ENCODE measurements at places on chromosomes 4 and X.

- DNase-seq, result no peak
- H3K27me3 ChIP-seq, result no peaks in the 10 kb centered on the region
- H3K36me3 ChIP-seq, result no peaks in the 10 kb centered on the region
Observed at GRCh38 chr4:156584100-156584499, 387.5 kb downstream of the PDGFC start.

GRCh38 chr4:159401226-159401712, 298.4 kb downstream of the RAPGEF2 start:
- no peaks in the 10 kb centered on the region for H3K27me3 ChIP-seq
- no peaks in the 10 kb centered on the region for H3K4me1 ChIP-seq
- no peak for DNase-seq
- no peaks in the 10 kb centered on the region for H3K36me3 ChIP-seq
- no peak overlapping the region for H3K27ac ChIP-seq

- H3K4me1 ChIP-seq, result no peaks in the 10 kb centered on the region
- DNase-seq, result no peak
- no peak overlapping the region for H3K4me3 ChIP-seq
- H3K27me3 ChIP-seq, result no peaks in the 10 kb centered on the region
- H3K27ac ChIP-seq, result no peak overlapping the region
Observed at GRCh38 chrX:116276261-116276660, 105.7 kb downstream of the AGTR2 start.

- no peaks in the 10 kb centered on the region for H3K27me3 ChIP-seq
- H3K4me1 ChIP-seq, result no peaks in the 10 kb centered on the region
- H3K4me3 ChIP-seq, result no peak overlapping the region
Observed at GRCh38 chr4:81282131-81282530, 67.1 kb upstream of the PRKG2 start.

DNA sequence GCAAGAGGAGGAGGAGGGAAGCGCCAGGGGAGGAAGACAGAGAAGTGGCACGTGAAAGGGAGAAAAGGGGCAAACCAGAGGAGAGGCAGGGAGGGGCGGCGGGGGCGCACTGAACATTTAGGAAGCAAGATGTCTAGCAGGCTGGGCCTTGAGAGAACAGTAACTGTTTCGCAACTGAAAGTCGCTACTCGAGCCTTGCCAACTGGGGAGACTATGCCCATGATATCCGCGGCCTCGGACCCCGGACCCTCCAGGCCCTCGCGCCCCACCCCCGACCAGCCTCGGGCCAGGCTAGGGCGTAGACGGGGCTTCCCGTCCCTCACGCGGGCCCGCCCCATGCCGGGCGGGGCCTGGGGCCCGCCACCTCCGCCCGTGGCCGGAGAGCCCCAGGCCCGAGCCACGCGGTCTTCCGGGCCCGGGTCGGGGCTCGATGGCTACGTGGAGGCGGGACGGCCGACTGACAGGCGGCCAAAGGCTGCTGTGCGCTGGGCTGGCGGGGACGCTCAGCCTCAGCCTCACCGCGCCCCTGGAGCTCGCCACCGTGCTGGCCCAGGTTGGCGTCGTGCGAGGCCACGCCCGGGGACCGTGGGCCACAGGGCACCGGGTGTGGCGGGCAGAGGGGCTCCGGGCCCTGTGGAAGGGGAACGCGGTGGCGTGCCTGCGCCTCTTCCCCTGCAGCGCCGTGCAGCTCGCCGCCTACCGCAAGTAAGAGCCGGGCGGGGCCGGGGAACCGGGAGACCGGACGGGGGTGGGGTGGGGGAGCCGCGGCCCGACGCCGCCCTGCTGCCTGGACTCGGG, at the start of gene SLC25A43:
Gene SLC25A43, plus strand, starts transcription at position 363 of the 798 bp plus-strand sequence. Its CDS starts 68 bp downstream, at position 431.
- no peaks in the 10 kb centered on the region for H3K27me3 ChIP-seq
- H3K4me1 ChIP-seq, result no peaks in the 10 kb centered on the region
- DNase-seq, result peak; percentile 0
- no peaks in the 10 kb centered on the region for H3K36me3 ChIP-seq
- peak within 1 kb of the TSS; percentile 58 for H3K27ac ChIP-seq
- peak within 1 kb of the TSS; percentile 40 for H3K4me3 ChIP-seq

- H3K4me1 ChIP-seq, result peaks cover 6% of the 10 kb centered on the region
- H3K36me3 ChIP-seq, result no peaks in the 10 kb centered on the region
- peaks cover 29% of the 10 kb centered on the region for H3K27me3 ChIP-seq
- DNase-seq, result no peak
- no peak overlapping the region for H3K4me3 ChIP-seq
- H3K27ac ChIP-seq, result no peak overlapping the region
Observed at GRCh38 chr4:7193030-7193958, 956 bp downstream of the SORCS2 start.

- H3K4me1 ChIP-seq, result no peaks in the 10 kb centered on the region
- no peak overlapping the region for H3K27ac ChIP-seq
- H3K27me3 ChIP-seq, result no peaks in the 10 kb centered on the region
- H3K4me3 ChIP-seq, result no peak overlapping the region
Observed at GRCh38 chr4:57374866-57375595, 264.8 kb upstream of the IGFBP7 start.

- no peaks in the 10 kb centered on the region for H3K36me3 ChIP-seq
- no peak for DNase-seq
- no peak overlapping the region for H3K4me3 ChIP-seq
- H3K4me1 ChIP-seq, result no peaks in the 10 kb centered on the region
- H3K27ac ChIP-seq, result no peak overlapping the region
Observed at GRCh38 chr4:48243887-48244286, 25.8 kb downstream of the TEC start.

DNA sequence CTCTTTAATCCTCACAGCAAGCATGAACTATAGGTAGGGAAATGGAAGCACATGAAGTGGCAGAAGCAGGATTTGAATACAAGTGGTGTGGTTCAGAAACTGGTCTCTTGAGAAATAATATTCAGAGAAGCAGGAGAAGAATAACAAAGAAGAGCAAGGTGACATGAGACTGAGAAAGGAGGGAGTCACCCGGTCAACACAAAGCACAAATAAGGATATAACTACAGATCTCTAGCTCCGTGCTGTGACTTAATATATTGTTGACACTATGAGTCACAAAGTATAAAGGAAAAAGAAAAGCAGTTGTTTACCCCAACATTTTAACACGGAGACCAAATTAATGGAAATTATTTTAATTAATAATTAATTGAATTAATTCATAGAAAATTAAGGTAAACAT, 204.5 kb downstream of the CPE start:
- H3K4me1 ChIP-seq, result no peaks in the 10 kb centered on the region
- no peaks in the 10 kb centered on the region for H3K36me3 ChIP-seq
- H3K27me3 ChIP-seq, result no peaks in the 10 kb centered on the region
- no peak for DNase-seq

DNA sequence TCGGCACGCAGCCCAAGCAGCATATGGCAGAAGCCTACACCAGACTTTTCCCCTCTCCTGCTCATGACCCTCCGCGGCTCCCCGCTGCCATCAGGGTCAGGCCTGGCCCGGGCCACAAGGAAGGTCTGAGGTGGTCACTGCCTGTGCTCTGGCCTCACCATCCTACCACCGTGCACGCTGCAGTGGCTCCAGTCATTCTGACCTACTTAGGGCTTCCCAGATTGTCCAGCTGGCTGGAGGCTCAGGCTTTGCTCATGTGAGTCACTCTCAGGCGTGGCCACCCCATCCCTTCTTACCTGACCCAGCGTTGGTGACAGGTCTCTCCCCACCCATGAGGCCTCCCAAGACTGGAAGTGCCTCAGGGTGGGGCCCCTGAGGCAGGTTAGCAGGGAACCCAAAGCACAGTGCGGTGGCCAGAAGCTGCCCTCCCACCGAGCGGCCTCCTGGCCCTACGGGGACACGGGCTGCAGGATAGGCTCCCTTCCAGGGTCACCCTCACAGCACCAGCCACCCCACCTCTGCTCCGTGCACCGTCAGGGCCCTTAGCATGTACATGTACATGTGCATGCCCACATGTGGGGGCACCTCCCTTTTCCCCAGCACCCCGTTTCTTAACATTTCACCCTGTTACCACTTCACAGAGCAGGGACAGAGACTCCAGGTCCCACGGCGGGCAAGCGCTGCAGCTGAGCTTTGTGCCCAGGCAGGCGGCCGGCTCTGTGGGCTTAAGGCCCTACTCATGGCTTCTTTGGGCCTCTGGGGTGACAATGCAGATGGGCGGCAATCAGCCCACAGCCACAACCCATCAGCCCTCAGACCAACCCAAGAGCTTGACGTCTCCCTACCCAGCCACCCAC, 2.2 kb downstream of the TREX2 start:
- H3K4me1 ChIP-seq, result no peaks in the 10 kb centered on the region
- no peaks in the 10 kb centered on the region for H3K36me3 ChIP-seq
- no peaks in the 10 kb centered on the region for H3K27me3 ChIP-seq

GRCh38 chrX:130082244-130083106, 27.8 kb downstream of the ELF4 start:
- no peaks in the 10 kb centered on the region for H3K36me3 ChIP-seq
- DNase-seq, result peak; percentile 62
- H3K27ac ChIP-seq, result peak overlapping the region; percentile 77
- H3K4me3 ChIP-seq, result peak overlapping the region; percentile 46

- no peak for DNase-seq
- H3K27ac ChIP-seq, result no peak overlapping the region
- H3K36me3 ChIP-seq, result no peaks in the 10 kb centered on the region
- no peak overlapping the region for H3K4me3 ChIP-seq
- no peaks in the 10 kb centered on the region for H3K27me3 ChIP-seq
Observed at GRCh38 chr4:152164561-152164960, 371.3 kb downstream of the FBXW7 start.

- H3K27me3 ChIP-seq, result no peaks in the 10 kb centered on the region
- peaks cover 10% of the 10 kb centered on the region for H3K4me1 ChIP-seq
- H3K36me3 ChIP-seq, result peaks cover 40% of the 10 kb centered on the region
- no peak for DNase-seq
- H3K27ac ChIP-seq, result no peak overlapping the region
- H3K4me3 ChIP-seq, result no peak overlapping the region
Observed at GRCh38 chr4:2741626-2742025, 14.5 kb downstream of the TNIP2 start.

DNA sequence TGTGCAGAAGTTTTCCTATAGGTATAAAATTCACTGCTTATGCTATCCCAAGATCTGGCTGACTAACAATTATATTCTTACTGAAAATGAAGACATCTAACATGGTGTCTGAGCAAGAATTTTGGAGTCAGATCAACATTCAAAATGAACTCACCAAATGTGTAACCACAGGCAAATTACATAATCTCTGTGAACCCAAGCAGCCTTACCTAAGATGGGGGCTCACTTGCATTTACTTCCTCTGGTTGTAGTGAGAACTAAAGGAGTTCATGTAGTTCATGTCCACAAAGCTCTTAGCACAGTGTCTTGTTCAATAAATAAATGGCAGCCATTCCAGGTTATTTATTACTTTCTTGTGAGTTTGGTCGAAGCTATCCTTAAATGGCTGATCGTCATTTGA, 163.9 kb upstream of the LCORL start:
- no peaks in the 10 kb centered on the region for H3K27me3 ChIP-seq
- no peaks in the 10 kb centered on the region for H3K4me1 ChIP-seq
- no peak overlapping the region for H3K27ac ChIP-seq
- no peak overlapping the region for H3K4me3 ChIP-seq
- H3K36me3 ChIP-seq, result no peaks in the 10 kb centered on the region

GRCh38 chrX:72659723-72660122, 54.4 kb downstream of the PHKA1 start:
- no peaks in the 10 kb centered on the region for H3K27me3 ChIP-seq
- H3K36me3 ChIP-seq, result no peaks in the 10 kb centered on the region
- no peak for DNase-seq
- H3K27ac ChIP-seq, result no peak overlapping the region

- H3K4me3 ChIP-seq, result no peak overlapping the region
- H3K27me3 ChIP-seq, result no peaks in the 10 kb centered on the region
- no peaks in the 10 kb centered on the region for H3K4me1 ChIP-seq
- H3K36me3 ChIP-seq, result no peaks in the 10 kb centered on the region
- DNase-seq, result no peak
Observed at GRCh38 chr4:18419780-18420179, 398.2 kb upstream of the LCORL start.

DNA sequence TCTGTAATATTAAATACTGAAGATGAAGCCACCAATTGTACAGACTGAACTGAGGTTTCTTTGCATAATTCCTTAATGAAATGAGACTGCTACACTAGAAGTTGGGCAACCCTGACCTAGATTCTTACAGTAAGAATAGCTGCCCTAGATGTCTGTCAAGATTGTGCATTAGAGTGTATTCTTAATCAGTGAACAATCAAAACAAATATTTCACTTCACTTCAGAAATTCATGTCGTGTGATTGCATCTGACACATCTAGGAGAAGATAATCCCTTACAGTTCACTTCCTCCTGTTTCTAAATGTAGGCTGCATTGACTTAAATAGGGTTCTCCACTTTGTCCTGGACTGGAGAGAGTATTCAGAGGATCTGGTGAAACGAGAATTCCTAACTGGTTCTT, 283.1 kb downstream of the HNRNPD start:
- no peak overlapping the region for H3K27ac ChIP-seq
- H3K4me1 ChIP-seq, result no peaks in the 10 kb centered on the region
- H3K36me3 ChIP-seq, result no peaks in the 10 kb centered on the region
- H3K4me3 ChIP-seq, result no peak overlapping the region
- no peak for DNase-seq
- H3K27me3 ChIP-seq, result no peaks in the 10 kb centered on the region

DNA sequence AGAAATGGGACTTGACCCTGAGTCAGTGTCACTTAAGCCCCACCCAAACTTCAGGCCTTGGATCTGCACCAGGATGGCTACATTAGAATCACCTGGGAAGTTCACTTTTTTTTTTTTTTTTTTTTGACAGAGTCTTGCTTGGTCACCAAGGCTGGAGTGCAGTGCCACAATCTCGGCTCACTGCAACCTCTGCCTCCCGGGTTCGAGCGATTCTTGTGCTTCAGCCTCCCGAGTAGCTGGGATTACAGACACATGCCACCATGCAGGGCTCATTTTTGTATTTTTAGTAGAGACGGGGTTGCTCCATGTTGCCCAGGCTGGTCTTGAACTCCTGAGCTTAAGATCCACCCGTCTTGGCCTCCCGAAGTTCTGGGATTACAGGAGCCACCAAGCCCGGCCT, 3.0 kb downstream of the NCBP2L start:
- H3K36me3 ChIP-seq, result no peaks in the 10 kb centered on the region
- no peak for DNase-seq
- no peak overlapping the region for H3K27ac ChIP-seq
- no peak overlapping the region for H3K4me3 ChIP-seq
- H3K27me3 ChIP-seq, result no peaks in the 10 kb centered on the region

- H3K4me1 ChIP-seq, result no peaks in the 10 kb centered on the region
- no peak overlapping the region for H3K27ac ChIP-seq
- H3K27me3 ChIP-seq, result no peaks in the 10 kb centered on the region
- H3K36me3 ChIP-seq, result no peaks in the 10 kb centered on the region
- H3K4me3 ChIP-seq, result no peak overlapping the region
- no peak for DNase-seq
Observed at GRCh38 chrX:40866893-40867292, 131.6 kb upstream of the MED14 start.

GRCh38 chrX:72079607-72080006, 52.1 kb downstream of the RTL5 start:
- no peak for DNase-seq
- H3K27ac ChIP-seq, result no peak overlapping the region
- no peaks in the 10 kb centered on the region for H3K36me3 ChIP-seq
- H3K4me3 ChIP-seq, result no peak overlapping the region
- H3K27me3 ChIP-seq, result no peaks in the 10 kb centered on the region

GRCh38 chr4:128827296-128827695, 17.8 kb downstream of the JADE1 start:
- no peak for DNase-seq
- H3K27me3 ChIP-seq, result no peaks in the 10 kb centered on the region
- H3K4me1 ChIP-seq, result peaks cover 8% of the 10 kb centered on the region
- H3K36me3 ChIP-seq, result peaks cover 14% of the 10 kb centered on the region
- no peak overlapping the region for H3K27ac ChIP-seq
- no peak overlapping the region for H3K4me3 ChIP-seq
